Activated naive CD8-positive, alpha-beta T cell treated with anti-CD3 and anti-CD28 coated beads for 36 hours (primary cell): ENCODE measurements at places on chromosomes 4 and X. TPM values are rescaled to one million over a fixed set of nuclear protein-coding genes. Genes with fewer than 3 reads are reported as not detected.

Gene LEF1
- total RNA-seq: 239 TPM

DNA sequence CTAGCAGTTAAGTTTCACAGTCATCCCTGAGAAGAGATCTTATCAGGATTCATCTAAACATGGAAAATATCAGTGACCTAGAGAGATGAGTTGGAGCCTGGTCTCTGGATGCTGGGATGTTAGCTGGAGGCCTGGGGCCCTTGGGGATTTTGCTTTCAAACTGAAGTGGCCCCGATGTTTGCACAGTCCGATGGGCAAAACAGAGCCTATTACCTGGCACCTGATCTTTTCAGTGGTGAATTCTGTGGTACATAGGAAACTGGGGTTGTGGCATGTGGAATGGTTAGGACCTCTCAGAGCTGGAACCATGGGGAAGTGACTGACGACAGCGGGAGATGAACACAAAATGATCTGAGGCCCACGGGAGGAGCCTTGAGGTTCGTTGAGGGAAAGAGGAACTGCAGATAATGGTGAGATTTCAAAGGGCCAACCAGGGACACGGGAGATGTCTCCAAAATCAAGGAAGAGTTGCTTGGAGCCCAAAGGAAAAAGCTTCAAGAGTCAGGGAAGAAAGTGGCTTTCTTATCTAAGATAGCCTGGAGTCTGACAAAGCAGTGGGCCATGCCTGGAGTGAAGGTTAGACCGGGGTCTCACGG is 17.8 kb upstream of the TENM3 start:
- H3K4me1 ChIP-seq: no peaks in the 10 kb centered on the region
- no peaks in the 10 kb centered on the region for H3K27me3 ChIP-seq
- H3K36me3 ChIP-seq: no peaks in the 10 kb centered on the region
- H3K4me3 ChIP-seq: no peak overlapping the region
- no peak for DNase-seq
- H3K27ac ChIP-seq: no peak overlapping the region

GRCh38 chr4:137685357-137685756 is 153.1 kb upstream of the PCDH18 start:
- H3K27ac ChIP-seq: no peak overlapping the region
- no peak for DNase-seq
- H3K4me1 ChIP-seq: no peaks in the 10 kb centered on the region
- no peaks in the 10 kb centered on the region for H3K36me3 ChIP-seq
- H3K27me3 ChIP-seq: no peaks in the 10 kb centered on the region

Gene KCTD8
- not detected for total RNA-seq

DNA sequence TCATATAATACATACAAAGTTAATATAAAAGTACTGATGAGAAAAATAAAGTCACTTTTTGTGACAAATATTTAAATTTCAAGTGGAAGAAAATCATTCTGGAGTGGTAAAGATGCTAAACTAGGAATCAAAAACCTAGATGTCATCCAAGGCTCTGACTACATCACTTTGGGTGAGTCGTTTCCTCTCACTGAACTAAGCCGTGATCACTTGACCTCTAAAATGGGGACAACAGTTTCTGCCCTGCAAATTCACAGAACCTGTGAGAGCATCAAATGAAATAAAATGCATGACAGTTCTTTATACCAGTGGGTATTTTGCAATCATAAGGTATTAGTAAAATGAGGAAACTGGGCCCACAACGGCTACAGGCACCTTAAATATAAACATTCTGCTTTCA is 63.8 kb downstream of the PRDM5 start:
- peaks cover 2% of the 10 kb centered on the region for H3K36me3 ChIP-seq
- no peak overlapping the region for H3K4me3 ChIP-seq
- DNase-seq: no peak
- peaks cover 30% of the 10 kb centered on the region for H3K4me1 ChIP-seq
- H3K27me3 ChIP-seq: peaks cover 3% of the 10 kb centered on the region

- DNase-seq: no peak
- no peak overlapping the region for H3K4me3 ChIP-seq
- H3K27ac ChIP-seq: no peak overlapping the region
- H3K27me3 ChIP-seq: peaks cover 27% of the 10 kb centered on the region
- peaks cover 3% of the 10 kb centered on the region for H3K4me1 ChIP-seq
- no peaks in the 10 kb centered on the region for H3K36me3 ChIP-seq
Measured at GRCh38 chrX:118971552-118971951, 2.9 kb upstream of the LONRF3 start.

DNA sequence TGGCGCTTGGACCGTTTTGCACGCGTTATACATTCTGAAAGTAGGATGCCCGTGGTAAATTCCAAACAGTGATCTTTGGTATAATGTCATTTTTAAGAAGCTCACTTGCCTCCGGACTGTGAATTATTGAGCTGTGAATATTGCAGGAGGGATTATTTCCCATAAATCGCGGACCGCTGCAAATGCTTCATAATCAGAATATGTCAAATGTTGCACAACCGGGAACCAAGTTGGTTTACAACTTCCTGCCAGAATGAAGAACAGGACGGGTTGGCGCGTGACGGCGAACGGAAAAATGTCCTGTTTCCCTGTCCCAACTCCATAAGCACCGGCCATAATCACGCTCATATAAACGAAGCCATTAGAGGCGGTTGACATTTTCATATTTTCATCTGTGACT is 67.6 kb downstream of the SHOX start:
- H3K27ac ChIP-seq: no peak overlapping the region
- H3K36me3 ChIP-seq: peaks cover 2% of the 10 kb centered on the region
- no peak overlapping the region for H3K4me3 ChIP-seq
- H3K4me1 ChIP-seq: peaks cover 5% of the 10 kb centered on the region

GRCh38 chr4:180058691-180059215 is 2184.4 kb upstream of the TENM3 start:
- H3K27ac ChIP-seq: no peak overlapping the region
- peak; percentile 21 for DNase-seq
- peak overlapping the region; percentile 62 for H3K4me3 ChIP-seq

DNA sequence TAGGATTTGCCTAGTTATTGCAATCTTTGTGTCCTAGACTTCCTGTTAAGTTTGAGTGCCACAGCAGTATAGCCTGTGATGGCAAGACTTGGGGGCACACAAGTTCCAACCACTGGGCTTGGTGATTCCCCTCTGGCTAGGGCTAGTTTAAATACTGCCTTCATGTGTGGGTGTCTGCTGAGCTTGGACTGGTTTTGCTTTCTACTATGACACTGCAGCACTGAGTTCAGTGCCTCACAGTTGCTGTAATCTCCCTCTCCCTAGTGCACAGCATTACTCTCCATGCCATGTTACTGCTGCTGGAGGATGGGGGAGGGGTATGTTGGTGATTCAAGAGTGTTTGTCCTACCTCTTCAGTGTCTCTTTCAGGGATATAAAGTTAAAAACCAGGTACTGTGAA is 379.6 kb downstream of the IL15 start:
- no peaks in the 10 kb centered on the region for H3K4me1 ChIP-seq
- H3K27me3 ChIP-seq: peaks cover 11% of the 10 kb centered on the region
- peaks cover 2% of the 10 kb centered on the region for H3K36me3 ChIP-seq
- H3K4me3 ChIP-seq: no peak overlapping the region

GRCh38 chrX:37608156-37608555 is 36.7 kb downstream of the LANCL3 start:
- no peak for DNase-seq
- H3K27me3 ChIP-seq: peaks cover 9% of the 10 kb centered on the region
- no peaks in the 10 kb centered on the region for H3K36me3 ChIP-seq

Gene PLAC1
- not detected for total RNA-seq

- peak overlapping the region; percentile 34 for H3K4me3 ChIP-seq
- no peak for DNase-seq
- peaks cover 61% of the 10 kb centered on the region for H3K27me3 ChIP-seq
- H3K4me1 ChIP-seq: peaks cover 9% of the 10 kb centered on the region
- H3K27ac ChIP-seq: no peak overlapping the region
Measured at GRCh38 chr4:6200922-6201362, 593 bp upstream of the JAKMIP1 start.

DNA sequence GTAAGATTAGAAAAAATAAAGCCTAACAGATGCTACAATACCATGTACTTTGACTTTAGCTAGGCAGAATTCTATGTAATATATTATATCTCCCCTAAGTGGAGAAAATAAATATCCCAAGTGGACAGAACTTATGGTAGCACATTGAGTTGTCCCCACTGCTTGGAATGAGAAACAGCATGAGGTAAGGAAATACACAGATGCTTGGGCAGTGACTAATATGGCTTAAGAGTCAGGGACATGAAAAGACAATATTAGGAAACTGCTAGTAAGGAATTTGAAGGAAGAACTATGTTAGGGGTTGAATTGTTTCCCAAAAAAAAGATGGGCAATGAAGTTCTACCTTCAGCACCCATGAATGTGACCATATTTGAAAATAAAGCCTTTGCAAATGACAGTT is 2265.1 kb downstream of the PCDH7 start:
- no peaks in the 10 kb centered on the region for H3K4me1 ChIP-seq
- no peak overlapping the region for H3K4me3 ChIP-seq
- no peaks in the 10 kb centered on the region for H3K27me3 ChIP-seq
- no peaks in the 10 kb centered on the region for H3K36me3 ChIP-seq

DNA sequence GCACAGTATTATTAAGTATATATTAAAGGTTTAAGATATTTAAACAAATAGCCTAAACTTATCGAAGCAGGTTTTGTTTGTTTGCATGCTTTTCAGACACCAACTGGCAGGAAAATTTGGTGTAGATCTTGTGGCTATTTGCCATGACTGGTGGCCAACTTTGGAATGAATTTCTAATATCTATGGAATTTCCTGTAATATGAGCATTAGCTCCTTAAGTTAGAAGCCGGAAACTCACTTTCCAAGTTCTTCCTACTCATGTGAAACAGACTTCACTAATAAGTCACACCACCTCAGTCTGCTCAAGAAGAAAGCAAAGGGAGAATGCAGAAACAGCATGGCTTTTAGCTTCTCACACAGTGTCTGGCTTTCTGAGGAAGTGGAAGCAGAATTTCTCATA is 563.9 kb downstream of the GRXCR1 start:
- H3K27ac ChIP-seq: no peak overlapping the region
- H3K4me1 ChIP-seq: no peaks in the 10 kb centered on the region
- no peaks in the 10 kb centered on the region for H3K36me3 ChIP-seq
- no peaks in the 10 kb centered on the region for H3K27me3 ChIP-seq

DNA sequence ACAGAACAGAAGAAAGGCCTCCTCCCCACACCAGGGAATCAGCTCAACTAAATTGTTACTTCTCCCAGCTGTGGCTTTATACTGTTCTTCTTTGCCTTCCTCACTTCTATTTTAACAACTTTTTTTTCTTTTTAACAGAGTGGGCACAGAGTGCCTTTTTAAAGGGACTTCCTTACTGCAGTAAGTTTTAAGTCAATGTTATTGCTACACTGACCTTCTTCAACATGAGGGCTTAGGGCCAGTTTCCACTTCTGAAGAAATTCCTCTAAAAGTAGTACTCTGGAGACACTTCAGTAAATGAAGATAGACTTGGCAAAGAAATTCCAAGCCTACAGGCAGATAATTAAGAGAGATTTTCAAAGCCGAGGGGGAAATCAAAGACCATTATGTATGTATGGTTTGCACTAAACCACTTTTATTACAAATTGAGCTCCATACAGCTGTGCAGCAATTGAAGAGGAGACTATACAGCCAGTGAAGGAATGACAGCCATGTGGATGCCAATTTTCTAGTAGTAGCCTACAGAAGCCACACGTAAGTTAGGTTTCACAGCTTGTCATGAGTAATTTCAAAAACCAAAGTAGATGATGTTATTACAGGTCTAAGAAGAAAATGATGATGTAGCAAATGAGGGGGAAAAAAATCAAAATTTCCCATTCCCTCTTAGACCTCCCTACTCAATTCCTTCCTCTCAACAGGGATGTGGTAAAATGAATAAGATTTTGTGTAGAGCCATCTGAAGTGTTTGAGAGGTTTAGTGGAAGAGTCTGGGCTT is 36.9 kb upstream of the RASGEF1B start:
- H3K4me3 ChIP-seq: no peak overlapping the region
- H3K27me3 ChIP-seq: no peaks in the 10 kb centered on the region
- H3K27ac ChIP-seq: no peak overlapping the region
- peaks cover 59% of the 10 kb centered on the region for H3K4me1 ChIP-seq

DNA sequence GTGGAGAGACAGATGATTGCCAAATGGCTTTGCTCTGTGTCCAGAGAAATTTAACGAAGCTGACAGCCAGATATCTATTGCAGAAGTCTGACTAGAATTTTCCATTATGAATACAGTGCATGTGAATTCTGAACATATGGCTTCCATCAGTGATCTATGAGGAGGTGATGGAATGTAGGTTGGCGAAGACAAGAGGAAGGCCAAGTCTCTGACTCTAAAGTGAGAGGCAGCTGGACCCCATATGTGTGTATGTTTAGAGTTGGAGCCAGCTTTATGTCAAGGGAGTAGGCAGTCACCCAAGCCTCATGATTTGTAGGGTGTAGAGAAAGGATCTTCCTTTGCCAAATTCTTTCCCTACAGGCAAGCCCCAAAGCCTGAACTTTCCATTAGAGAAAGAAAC is 76.2 kb upstream of the TEX13D start:
- H3K4me1 ChIP-seq: peaks cover 39% of the 10 kb centered on the region
- DNase-seq: no peak
- H3K4me3 ChIP-seq: no peak overlapping the region
- peak overlapping the region; percentile 56 for H3K27ac ChIP-seq
- no peaks in the 10 kb centered on the region for H3K27me3 ChIP-seq

DNA sequence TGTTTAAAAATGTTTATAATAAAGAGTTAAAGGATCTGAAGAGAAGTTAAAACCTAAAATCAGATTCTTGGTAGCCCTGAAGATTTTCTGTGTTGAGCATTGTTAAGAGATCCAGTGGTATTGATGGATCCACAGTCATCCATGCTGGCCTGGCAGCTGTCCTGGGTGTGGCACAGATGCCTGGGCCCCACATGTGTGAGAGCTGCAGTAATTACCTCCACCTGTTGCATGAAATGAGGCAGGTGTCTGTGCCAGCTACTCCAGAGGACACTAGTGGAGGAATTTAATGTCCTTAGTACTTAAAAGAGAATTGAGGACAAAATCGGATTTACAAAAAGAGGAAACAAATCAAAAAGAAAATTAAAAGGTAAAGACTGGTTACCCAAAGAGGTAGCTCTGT is 44.0 kb downstream of the MGST2 start:
- no peak overlapping the region for H3K4me3 ChIP-seq
- H3K27me3 ChIP-seq: no peaks in the 10 kb centered on the region
- no peaks in the 10 kb centered on the region for H3K4me1 ChIP-seq
- no peak for DNase-seq

Gene VCX3B
- not detected for total RNA-seq

GRCh38 chr4:55445921-55446577 is 50.3 kb downstream of the TMEM165 start:
- peaks cover 12% of the 10 kb centered on the region for H3K4me1 ChIP-seq
- no peak overlapping the region for H3K4me3 ChIP-seq
- H3K27ac ChIP-seq: no peak overlapping the region
- no peaks in the 10 kb centered on the region for H3K27me3 ChIP-seq

DNA sequence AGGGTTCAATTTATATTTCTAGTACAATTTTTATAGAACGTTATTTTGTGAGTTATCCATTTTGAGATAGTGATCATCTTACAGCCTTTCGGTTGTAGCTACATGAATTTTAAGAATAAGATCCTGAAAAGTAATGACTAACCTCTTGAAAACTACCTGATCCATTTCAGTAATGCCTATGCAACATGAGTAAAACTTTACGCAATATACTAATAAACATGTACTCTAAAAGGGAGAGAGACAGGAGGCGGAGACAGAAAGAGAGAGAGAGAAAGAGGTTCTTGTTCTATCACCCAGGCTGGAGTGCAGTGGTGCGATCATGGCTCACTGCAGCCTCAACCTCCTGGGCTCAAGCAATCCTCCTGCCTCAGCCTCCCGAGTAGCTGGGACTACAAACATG is 816.1 kb downstream of the CCSER1 start:
- H3K4me1 ChIP-seq: no peaks in the 10 kb centered on the region
- no peaks in the 10 kb centered on the region for H3K27me3 ChIP-seq
- no peak for DNase-seq
- no peak overlapping the region for H3K4me3 ChIP-seq
